AG08395 (cell line): ENCODE measurements at places on chromosomes 3 and 15.
A peak's percentile ranks its signal among the peaks of the same experiment; 100 is the strongest.

DNA sequence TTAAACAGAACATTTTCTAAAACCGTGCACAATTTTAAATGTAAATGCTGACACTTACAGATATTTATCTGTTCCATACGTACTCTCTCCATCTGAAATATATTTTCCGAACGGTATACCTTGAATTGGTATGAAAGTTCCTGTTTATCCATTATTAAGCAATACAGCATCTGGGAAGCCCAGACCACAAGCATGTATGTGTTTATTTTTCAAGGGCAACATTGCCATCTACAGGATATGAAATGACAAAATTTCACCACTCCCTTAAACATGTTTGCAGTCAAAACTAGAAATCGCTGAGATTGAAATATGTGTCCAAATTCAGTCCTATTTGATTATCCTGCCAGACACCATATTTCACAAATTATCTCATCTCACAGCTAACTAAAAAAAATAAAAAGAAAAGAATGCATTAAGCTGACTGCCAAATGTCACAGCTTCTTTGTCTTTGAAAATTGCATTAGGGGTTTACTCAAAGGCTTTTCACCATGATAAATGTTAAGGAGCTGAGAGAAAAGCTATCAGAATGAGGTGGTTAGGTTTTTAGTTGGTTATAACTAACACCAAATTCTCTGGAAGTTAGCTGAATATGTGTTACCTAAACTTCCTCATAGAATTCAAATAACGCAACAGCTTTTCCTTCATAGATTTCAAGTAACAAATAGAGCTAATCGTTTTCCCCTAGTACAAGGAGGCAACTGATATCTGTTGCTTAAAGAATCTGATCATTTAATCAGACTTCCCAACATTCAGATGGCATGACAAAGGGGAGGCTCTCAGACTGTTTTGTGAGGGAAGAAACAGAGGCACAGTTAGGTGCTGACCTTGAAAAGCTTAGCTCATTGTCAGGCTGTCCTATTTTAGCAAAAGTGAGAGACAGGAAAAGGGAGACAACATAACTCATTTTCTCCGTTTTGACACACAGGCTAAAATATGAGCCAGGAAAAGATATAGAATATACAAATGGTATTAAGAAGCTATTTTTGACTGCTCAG lies 533.1 kb downstream of the TBL1XR1 start:
- DNase-seq = peak; percentile 51

- no peak for DNase-seq
Measured at GRCh38 chr3:138781012-138781470, 53.7 kb downstream of the PIK3CB start.

DNA sequence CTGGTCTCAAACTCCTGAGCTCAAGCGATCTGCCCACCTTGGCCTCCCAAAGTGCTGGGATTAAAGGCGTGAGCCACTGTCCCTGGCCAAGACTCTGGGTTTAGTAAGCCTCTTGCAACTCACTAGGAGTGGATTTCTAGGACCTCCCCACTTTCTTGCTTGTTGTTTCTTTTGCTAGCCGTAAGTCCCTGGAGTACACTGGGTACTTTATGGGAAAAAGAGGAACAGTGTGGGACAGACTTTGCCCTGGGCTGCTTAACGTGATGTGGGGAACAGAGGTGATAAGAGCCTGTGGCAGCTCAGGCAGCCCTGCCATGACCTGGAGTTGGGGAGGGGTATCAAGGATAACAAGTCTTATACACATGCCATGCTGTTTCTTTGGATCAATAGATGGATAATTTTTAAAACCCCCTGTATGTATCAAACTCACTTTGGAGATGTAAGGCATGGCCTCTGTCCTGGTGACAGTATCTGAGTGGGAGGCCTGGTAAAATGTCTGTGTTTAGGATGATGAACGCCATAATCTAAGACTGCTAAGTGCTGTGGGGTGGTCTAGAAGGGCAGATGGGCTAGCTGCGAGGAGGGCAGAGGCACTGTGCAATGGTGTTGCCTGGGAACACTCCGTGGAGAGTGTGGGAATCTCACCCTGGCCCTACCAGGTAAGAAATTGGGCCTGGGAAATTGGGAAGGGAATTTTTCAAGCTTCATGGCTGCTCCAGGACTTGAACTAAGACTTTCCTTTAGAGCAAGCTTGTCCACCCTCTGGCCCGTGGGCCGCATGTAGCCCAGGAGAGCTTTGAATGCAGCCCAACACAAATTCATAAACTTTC lies 54.8 kb downstream of the SMAD3 start:
- no peak for DNase-seq

GRCh38 chr15:95919460-95919859 lies 411.0 kb upstream of the NR2F2 start:
- DNase-seq = no peak

- no peak for DNase-seq
Measured at GRCh38 chr3:45994419-45995235, 997 bp downstream of the FYCO1 start.

DNA sequence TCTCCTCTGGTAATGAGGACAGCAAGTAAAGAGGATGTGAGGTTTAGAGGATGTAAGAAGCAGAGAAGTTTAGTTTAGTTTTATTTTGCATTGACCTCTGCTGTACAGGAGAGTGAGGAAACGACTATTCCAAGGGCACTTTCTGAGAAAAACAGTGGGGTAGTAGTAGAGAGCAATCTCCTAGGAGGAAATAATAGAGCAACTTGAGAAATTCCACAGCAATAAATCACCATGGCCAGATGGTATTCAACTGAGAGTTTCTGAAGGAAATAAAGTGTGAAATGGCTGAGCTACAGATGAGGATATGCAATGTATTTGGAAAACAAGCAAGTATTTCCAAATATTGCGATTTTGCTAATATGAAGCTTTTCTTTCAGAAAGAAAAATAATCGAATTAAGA lies 118.9 kb downstream of the DPH6 start:
- peak; percentile 35 for DNase-seq

GRCh38 chr3:152360302-152360701 lies 91.6 kb downstream of the MBNL1 start:
- no peak for DNase-seq

DNA sequence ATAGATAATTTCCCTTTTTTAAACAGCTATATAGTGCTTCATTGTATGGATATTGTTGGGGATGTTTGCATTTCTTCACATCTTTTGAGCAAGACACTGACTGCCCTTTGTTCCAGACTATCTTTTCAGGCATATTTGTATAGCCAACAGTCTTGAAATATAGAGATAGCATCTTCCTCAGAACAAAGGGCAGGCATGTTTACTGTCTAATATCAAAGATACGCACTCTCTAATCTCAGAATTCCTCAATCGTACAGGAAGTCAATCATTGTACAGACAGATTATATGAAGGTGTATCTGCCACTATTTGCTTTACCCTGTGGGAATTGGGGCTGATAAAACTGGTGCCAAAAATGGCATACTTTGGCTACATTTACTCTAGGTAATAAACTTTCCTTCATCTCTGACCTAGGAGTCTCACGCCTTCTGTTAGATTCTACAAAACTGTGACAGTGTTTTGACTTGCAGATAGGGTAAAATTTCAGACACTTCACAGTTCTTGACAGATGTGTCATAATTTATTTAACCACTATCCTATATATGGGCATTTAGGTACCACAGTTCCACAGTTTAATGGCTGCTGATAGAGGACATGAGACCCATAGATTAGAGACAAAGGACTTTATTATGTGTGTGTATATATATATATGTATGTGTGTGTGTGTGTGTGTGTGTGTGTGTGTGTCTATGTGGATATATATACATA lies 321.0 kb downstream of the IGSF11 start:
- no peak for DNase-seq

DNA sequence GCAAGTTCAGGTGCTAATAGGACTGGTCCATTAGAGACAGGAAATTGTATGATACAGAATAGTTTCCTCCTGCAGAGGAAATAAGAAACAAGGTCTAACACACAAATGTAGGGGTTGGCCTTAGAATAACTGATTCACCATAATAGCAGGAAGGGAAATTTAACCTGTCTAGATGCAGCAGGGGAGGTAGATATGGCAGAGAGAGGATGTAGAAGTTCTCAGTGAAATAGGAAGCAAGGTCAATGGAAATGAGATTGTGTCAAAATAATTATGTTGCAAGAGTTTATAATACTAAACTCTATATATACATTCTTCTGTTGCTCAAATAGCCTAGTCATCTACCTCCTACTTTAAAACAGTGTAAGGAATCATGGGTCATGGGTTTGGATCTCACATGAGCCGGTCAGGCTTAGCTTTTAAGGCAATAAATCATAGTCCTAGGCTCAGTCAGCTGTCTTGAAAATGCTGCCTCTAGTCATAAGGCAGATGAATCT lies 17.0 kb downstream of the BCL2A1 start:
- DNase-seq = no peak

DNA sequence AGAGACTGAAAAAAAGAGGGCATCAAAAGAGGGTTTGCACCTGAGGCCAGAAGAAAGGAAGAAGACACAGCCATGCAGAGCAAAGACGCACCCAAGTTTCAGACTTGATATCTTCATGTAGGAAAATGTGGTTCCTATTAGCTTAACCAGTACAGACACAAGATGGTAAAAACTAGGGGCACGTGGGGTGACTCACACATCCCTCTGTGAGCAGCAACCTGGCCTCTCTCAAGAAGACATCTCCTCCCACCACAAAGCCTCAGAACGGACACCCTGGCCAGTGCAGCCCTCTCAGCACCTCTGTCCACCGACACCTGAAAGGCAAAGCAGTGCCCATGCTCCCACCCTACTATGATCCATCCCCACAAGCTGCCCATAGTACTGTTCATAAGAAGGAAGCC lies 33.3 kb downstream of the GLB1 start:
- DNase-seq = peak; percentile 51

DNA sequence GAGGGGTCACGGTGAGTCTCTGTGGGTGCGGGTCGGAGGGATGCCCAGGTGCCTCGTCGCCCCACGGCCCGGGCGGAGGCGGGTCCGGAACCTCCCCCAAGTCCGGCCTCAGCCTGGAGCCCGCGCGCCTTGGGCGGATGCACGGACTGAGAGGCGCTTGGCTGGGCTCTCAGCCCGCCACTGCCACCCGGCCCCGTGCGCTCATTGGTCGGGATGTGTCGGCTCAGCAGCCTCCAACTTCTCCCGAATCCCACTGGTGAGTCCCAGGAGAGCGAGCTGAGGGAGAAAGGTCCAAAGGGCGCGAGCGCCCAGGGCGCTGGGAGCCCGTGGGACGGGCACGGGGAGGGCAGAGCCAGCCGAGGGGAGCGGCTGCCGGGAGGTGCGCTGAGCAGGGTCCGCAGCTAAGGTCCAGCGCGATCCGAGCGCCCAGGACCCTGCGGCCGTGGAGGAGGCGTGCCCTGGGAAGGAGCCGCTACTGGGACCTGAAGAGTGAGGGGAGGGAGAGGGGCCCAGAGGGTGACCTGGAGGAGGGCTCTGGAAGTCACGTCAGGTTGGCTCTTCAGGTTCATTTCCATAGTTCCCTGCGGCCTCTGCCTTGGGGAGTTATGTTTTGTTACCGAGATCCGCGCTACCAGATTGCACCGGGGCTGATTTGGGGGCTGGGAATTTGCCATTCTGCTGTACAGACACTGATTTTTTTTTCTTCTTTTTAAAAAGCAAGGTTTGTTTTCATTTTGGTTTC lies at the start of gene MME:
MME (plus strand) TSS at position 574 of the 742 bp plus-strand sequence. CDS start 3,849 bp downstream, outside the sequence.
- DNase-seq = peak; percentile 73

DNA sequence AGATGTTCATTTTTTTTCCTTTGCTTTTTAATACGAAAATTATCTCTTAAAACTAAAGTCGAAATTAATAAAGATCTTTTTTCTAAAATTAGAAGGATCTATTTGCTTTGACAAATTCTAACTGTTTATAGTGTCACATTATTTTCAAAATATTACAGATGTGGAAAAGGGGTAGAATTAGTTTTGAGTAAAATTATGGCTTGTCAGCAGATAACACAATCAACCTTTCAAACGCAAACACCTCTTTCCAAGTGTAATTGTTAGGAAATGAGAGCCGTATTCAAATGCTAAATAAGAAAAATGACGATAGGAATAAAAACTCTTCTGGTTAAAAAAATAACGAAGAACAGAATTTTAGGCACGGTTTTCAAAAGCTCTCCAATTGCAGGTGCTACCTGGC lies 704.7 kb downstream of the NLGN1 start:
- DNase-seq = no peak

- no peak for DNase-seq
Measured at GRCh38 chr3:14439501-14440167, 37.2 kb downstream of the SLC6A6 start.

DNA sequence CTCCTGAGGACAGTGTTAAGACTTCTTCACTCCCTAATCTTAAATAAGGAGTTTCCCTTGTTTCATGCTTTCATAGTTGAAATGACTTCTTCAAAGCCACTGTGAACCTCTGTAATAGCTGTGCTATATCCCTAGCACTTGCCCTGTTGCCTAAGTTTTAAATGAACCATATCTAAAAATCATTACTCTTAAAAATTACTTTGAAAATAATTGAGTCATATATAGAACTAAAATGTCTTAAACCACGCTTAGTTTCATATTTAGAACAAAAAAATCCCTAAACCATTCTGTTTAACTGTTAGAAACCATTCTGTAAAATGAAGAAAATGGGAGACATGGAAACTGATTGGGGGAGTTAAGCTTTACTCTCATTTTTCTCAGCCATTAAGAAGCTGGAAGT lies 29.8 kb downstream of the DNAJC19 start:
- DNase-seq = no peak

DNA sequence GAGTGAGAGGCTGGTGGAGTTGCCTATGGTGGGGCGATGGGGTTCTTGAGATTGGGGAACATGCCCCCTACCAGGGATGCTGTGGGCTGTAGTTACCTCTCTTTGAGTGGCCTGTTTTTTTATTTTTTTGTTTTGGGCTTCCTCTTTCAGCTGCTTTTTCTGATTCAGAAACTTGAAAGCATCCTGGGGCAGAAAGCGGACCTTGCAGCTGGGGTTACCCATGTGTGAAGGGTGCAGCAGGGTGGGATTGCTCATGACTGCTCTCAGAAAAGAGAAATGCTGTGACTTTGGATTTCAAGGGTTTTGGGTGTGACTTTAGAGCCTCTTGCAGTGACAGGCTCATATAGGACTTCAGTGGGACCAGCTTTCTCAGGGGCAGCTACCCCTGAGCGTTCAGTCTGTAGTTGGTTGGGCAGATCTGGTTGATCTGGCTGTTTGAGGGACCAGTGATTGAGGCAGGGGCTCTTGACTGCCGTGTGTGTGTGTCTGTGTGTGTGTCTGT lies 1.8 kb downstream of the LIMD1 start:
- DNase-seq = no peak

GRCh38 chr3:104961851-104962250 lies 404.9 kb upstream of the ALCAM start:
- no peak for DNase-seq

DNA sequence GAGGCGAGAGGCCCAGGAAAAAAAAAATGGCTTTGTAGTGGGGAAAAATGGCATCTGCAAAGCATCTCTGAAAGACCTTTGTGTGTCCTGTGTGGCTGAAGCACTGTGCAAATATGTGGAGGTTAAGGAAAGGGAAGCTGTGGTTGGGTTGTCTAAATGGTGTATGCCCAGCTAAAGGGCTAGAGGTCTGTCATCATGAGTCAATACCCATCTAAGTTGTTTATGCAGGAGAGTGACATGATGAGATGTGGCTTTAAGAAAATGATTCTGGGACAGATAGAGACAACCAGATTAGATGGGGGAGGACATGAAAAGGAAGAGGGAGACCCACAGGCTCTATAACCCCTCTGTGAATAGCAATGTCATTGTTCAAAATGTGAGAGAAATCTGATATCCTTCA lies 280.7 kb downstream of the MFSD1 start:
- DNase-seq = peak; percentile 37

GRCh38 chr3:14563946-14564539 lies 23.9 kb upstream of the GRIP2 start:
- DNase-seq = no peak
